ENCODE measurements at places on chromosomes 4 and X.

DNA sequence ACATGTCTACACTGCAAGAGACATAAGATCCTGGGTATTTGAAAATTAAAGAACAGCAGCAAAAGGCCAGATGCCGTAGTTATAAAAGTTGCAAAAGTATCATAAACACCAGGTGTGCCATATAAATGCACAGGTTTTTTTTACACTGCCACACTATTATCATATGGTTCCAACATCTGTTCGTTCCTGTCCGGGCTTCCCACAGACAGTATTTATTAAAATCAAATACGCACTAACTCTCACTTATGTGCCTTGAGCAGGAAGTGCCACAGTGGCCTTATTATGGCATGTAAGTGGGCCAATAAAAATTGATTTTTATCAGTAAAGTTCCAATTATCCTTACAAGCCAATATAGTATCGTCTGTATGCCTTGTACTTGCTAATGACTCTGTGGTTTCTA, 873.2 kb downstream of the RPA4 start:
- DNase-seq: no peak

GRCh38 chrX:65451663-65452062, 82.9 kb downstream of the LAS1L start:
- DNase-seq: peak; percentile 17

DNA sequence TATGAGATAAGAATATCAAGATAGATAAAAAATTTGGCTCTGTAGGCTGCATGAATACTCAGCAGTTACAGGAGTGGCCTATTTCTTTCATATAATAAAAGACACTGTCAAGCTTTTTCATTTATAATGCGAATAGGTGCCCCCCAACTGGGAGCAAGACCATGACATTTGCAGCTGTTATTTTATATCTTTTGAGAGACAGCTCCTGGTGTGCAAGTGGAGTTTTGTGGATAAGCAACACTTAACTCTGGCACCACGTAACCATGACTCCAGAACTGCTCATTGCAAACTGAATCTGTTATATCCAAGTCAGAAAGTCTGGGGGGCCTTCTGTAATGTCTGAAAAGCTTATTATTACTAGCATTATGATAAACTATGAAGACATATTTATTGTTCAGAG, 1372.4 kb downstream of the C4orf33 start:
- DNase-seq: no peak

DNA sequence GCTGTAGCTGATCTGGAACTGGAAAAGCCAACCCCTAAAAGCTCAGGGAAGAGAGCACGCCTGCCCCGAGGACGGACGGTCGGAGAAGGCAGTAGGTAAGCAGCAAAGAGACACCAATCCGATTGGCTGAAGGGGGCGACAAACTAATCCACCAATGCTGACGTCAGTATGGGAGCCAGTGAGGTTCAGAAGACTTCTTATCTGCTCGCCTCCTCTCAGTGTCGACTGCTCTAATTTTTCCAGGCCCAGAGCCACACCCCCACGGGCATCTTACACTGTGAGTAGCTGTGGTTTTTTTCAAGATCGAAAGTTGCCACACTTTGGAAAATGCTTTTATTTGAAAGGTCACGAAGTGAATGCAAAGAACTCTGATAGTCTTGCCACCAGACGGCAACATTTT, at the start of gene DCAF8L1:
Gene DCAF8L1 (minus strand): TSS at position 101 of the 400 bp plus-strand sequence. CDS start 115 bp downstream, outside the sequence.
- no peak for DNase-seq

DNA sequence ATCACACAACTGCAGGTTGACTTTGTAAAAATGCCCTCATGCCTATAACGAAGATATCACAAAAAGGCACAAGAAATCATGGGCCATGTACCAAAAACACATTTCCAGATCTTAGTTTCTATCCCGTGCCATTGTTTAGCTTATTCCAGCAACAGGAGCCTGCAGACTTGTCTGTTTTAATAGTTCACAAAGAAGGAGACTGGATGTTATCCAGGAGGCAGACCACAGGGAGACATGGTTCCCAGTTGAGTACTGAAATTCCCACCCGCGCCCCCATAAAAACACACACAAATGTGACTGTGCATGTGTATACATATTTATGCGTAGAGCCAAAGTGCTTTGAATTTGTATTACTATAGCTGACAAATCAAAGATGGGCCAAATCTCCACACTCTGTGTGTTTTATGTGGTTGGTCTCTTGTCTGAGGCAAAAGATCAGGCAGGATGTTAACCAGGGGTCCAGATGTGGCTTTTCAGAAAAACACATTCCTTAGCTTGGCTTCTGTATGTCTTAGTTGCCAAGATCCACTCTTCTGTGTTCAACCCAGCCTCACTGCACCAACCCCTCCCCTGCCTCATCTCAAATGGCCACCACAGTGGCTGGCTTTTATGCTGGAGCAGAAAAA, 469.2 kb upstream of the DIPK2B start:
- DNase-seq: peak; percentile 43

GRCh38 chrX:150148749-150149672, 210.7 kb upstream of the EOLA2 start:
- no peak for DNase-seq

DNA sequence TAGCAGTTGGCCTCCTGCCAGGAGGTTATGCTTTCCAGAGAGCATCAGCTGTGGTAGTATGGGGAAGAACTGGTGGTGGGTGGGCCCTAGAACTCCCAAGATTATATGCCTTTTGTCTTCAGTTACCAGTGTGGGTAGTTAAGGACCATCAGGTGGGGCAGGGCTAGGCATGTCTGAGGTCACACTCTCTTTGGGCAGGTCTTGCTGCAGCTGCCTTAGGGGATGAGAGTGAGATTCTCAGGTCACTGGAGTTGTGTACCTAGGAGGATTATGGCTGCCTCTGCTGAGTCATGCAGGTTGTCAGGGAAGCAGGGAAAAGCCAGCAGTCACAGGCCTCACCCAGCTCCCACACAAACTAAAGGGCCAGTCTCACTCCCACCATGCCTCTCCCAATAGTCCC, 172.9 kb upstream of the GYPA start:
- DNase-seq: no peak

- no peak for DNase-seq
Measured at GRCh38 chr4:61375301-61375700, 175.2 kb downstream of the ADGRL3 start.

DNA sequence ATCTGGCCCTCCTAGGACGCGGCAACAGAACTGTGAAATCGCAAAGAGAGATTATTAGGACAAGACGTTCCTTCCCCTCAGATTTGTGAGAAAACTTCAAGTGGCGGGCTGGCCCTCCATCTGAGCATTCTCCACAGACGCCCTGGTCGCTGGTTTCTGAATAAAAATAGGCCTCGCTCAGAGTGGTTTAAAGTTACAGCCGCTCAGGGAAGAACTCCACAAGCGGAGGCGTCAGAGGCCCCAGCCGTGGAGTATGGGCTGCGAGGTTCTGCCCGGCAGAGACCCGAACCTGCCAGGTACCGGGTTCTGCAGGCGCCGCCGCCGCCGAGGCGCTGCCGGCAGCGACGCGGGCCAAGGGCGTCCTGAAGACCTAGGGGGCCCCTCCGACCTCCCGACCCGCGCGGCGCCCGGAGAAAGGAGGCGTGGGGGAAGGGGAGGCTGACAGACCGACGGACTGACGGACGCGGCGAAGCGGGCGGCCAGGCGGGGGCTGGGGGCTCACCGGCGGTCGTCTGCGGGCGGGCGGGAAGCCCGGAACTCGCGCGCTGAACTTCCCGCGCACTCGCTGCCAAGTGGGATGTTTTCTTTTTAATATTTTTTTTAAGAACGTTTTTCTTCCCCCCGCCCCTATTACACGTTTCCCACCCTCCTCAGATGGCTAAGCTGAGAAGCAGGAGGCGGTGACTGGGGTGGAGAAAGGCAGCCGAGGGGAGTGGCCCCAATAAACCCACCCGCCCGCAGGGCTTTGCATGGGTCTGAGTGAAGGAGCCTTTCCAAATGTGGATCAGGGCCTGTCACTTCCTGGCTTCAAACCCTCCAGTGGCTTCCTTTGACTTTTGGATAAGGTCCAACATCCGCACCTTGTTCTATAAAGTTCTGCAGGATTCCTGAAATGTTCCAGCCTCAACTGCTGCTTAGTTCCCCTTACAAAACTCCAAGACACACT, at the start of gene PABPC4L:
Gene PABPC4L (minus strand): TSS at position 574 of the 946 bp plus-strand sequence. CDS start 770 bp downstream, outside the sequence.
- peak; percentile 20 for DNase-seq

GRCh38 chrX:105297041-105297440, 76.5 kb upstream of the TEX13A start:
- no peak for DNase-seq

DNA sequence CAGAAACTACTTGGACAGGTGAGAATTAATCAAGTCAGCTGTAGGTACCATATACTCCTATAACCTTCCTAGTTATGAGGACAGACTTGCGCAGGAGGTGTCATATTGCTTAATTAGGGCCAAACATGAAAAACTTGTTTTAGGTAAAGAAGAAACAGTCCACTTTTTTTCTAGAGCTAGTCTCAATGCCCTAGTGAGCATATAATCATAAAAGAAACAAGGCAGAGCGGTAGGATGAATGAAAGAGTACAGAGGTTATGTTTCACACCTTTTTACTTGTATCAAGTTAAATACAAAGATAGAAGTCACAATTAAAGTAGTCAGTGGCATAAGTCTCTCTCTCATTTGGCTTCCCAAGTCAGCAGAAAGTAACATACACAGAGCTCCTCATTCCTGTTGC, 88.9 kb downstream of the RPS6KA6 start:
- DNase-seq: no peak

DNA sequence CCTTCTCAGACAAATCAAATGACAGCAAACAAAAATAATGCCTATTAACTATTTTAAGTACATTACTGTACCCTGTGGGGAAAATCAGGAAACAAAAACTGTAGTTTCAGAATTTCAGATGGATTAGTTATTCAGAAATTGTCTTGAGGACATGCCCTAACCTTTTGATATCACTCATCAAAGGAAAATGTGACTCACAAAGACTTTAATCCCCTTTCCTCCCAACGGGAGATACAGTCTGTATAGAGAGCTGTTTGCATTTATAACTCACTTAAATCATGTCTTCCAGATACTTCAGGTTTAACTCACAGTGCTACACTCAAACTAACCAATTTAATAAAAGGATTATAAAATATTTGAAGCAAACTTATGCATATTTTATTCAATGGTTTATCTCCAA, 304.0 kb downstream of the MAPK10 start:
- DNase-seq: no peak

DNA sequence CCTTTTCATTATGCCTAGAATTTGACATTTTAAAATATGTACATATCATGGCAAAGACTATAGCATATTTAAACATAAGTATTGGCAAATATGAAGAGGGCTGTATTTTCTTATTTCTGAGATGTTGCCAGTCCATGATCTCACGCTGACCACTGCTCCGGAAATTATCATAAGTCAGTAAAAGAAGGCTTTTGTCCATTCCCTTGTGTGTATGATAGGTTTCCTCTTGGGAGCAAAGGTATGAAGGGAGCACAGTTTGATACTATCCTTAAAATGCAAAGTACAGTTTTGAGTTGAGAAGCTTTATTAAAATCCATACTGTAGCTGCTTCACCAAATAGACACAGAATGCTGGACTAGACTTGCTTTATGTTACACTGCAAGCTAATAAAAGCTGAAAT, 52.6 kb upstream of the AGA start:
- no peak for DNase-seq

- no peak for DNase-seq
Measured at GRCh38 chr4:79155336-79155735, 170.5 kb downstream of the NAA11 start.

DNA sequence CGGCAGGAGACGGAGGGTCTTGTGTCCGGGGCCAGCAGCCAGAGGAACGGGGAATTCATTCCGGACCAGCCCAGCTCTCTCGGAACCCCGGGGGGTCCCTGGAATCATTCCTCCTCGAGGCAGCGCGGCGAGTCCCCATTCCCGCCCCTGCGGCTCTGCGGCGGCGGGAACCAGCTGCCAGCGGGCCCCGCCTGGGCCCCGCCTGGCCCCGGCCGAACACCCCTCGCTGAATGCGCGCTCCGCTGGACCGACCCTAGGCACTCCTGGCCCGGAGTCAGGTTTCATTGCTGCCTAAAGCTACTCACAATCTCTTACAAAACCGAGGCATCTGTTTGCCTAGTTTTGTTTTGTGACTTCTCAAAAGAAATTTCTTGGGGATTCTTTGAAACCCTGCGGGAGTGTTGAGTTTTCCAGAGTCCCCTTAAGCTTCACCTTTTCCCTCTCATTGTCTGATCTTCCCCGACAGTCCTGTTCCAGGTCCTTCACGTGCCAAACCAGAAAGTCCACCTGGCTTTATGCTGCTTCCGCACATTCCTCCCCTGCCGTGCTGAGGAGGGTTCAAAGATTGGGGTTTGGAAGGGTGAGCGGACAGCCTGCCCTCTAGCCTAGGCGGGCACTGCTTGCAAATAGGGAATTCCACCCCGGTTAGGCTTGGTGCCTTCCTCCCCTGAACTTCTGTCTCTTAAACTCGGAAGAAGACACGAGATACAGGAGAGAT, 789 bp downstream of the ARHGAP10 start:
- peak; percentile 63 for DNase-seq

GRCh38 chrX:55640854-55641253, 17.7 kb downstream of the FOXR2 start:
- DNase-seq: no peak

DNA sequence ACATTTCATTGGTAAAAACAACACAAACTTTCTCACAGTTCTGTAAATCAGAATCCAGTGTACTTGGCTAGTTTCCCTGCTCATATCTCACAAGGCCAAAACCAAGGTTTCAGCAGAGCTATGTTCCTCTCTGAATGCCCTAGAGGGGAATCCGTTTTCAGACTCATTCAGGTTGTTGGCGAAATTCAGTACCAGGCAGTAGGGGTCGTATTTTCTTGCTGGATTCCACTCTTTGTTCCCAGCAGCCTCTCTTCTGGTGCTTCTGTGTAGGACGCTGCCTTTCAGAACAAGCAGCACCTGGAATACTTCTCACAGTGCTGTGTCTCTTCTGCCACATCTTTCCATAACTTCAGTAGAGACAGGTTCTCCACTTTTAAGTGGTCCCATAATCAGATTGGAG, 351.9 kb downstream of the PCDH18 start:
- DNase-seq: no peak

DNA sequence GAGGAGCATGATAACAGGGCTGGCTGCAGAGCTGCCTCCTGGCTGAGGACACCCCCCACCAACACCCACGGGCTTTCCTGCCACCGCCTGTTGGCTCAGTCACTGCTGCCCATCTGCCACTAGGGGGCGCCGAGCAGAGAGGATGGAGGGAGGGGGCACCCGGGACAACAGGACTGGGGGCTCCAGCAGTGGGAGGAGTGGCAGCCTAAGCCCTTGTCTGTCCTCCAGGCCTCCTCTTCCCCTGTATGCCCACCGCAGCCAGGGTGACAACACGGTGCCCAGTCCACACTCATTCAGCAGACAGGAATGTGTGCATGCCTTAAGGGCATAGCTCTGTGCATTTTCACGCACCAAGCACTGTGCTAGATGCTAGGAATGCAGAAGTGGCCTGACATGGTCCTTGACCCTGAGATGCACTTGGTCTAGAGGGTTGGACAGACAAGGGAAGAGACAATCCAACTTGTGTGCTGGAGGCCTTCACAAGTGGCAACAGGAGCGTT, 149.9 kb downstream of the AMMECR1 start:
- DNase-seq: no peak
